ENCODE measurements at places on chromosomes 2 and 18. TPM values are rescaled to one million over a fixed set of nuclear protein-coding genes. Genes with fewer than 3 reads are reported as not detected.
A peak's percentile ranks its signal among the peaks of the same experiment; 100 is the strongest.

Gene DSG2
- total RNA-seq, result 1.8 TPM

DNA sequence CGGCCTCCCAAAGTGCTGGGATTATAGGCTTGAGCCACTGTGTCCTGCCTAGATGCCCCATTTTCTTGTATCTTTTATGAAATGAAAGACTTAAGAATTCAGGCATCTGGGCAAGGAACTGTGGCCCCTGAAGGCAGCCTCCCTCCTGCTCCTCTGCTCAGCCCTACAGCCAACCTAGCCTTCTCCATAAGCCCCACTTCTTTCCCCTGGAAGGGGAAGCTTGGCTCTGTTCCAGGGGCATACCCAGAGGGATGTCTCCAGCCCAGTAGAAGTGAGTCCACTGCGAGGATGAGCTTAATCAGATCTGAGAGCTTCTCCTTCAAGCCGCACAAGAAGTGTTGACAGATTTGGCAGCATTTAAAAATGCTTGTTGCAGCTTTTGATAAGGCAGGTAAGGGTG, 39.7 kb downstream of the RHOB start:
- ATAC-seq, result no peak

Gene CYP1B1
- 34.1 TPM for total RNA-seq

- ATAC-seq, result no peak
Measured at GRCh38 chr18:70373042-70373519, 84.2 kb downstream of the SOCS6 start.

GRCh38 chr2:101473591-101473910, 1.4 kb downstream of the RFX8 start:
- peak; percentile 42 for ATAC-seq
